Stimulated activated CD4-positive, alpha-beta T cell treated with anti-CD3 and anti-CD28 coated beads, Interleukin-1b, Interleukin-23, amount 100 ng/mL, for 48 hours (primary cell): ENCODE measurements at places on chromosomes 16 and 17.

GRCh38 chr16:29743827-29744531, 1.8 kb downstream of the C16orf54 start:
- DNase-seq: peak; percentile 27

DNA sequence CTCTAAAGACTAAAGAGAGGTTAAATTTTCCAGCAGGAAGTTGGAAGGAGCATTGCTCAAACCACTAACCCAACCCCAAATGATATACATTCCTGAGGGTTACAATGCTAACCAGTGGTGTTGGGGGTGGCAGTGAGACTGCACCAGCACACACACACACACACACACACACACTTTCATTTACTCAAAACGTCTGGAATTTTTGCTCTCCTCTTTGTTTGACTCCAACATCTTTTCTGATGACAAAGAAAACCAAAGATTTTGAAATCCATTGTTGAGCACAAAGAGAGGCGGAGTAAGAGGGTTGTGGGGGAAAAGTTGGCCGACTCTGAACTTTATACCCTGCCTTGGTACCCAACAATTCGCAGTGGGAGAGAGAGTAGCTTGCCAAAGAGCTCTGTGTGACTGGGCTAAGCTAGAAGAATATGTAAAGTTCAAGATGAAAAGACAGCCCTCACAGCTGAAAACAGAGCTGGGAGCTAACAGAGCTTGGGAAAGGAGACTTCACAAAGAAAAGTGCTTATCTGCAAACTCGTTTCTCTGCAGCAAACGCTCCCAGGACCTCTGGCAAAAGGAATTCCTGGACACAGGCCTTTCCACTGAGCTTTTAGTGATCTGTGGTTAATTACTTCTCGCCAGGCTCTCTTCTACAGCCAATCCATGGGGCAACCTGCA, 426.0 kb upstream of the CDH11 start:
- no peak for DNase-seq

- DNase-seq: no peak
Observed at GRCh38 chr16:23833504-23833903, 2.3 kb upstream of the PRKCB start.

DNA sequence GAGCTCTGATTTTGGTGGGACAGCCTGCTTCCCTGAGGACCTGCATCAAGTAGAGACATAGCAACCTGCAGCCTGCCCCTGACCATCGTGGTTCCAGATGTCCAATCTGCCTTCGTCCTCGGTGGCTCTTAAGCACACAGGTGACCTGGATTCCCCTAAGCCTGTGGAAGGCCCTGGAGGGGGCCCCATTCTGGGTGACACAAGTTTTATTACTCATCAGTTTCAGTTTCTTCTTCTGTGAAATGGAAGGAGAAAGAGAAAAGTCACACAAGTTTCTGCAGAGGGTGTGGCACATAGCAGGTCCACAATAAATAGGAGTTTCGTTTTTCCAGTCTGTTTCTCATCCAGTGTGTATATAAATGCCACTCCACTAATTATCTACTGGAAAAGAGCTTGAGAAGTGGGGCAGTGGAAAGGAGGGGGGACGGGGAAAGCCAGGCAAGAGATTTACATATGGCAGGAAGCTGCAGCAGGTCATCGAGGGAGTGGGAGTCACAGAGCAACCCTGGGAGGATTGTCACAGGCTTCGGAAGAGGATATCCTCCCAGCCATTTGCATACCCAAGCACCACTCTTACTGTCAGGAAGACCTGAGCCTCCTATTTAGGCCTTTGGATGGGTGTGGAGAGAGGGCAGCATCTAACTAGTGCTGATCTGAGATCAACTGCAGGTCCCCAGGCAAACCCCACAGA, 10.0 kb upstream of the NOS2 start:
- DNase-seq: peak; percentile 62

GRCh38 chr16:29710227-29711219, 31.5 kb downstream of the QPRT start:
- peak; percentile 51 for DNase-seq

DNA sequence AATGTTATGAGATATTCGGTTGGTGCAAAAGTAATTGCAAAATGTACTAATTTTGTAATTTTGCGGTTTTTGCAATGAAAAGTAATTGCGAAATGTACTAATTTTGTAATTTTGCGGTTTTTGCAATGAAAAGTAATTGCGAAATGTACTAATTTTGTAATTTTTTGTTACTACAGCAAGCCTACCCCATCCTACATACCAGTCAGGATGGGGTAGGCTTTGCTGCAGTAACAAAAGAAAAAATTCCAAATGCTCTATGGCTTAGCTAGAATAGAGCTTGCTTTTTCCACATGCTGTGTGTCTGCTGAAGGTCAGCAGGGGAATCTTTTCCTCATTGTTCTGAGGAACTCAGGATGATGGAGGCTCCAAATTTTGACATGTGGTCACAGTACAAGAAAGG, 83.3 kb upstream of the GPRC5B start:
- DNase-seq: no peak

- no peak for DNase-seq
Observed at GRCh38 chr17:41118721-41119120, 548 bp upstream of the KRTAP4-11 start.

- no peak for DNase-seq
Observed at GRCh38 chr16:4647644-4647980, 23.0 kb downstream of the MGRN1 start.

DNA sequence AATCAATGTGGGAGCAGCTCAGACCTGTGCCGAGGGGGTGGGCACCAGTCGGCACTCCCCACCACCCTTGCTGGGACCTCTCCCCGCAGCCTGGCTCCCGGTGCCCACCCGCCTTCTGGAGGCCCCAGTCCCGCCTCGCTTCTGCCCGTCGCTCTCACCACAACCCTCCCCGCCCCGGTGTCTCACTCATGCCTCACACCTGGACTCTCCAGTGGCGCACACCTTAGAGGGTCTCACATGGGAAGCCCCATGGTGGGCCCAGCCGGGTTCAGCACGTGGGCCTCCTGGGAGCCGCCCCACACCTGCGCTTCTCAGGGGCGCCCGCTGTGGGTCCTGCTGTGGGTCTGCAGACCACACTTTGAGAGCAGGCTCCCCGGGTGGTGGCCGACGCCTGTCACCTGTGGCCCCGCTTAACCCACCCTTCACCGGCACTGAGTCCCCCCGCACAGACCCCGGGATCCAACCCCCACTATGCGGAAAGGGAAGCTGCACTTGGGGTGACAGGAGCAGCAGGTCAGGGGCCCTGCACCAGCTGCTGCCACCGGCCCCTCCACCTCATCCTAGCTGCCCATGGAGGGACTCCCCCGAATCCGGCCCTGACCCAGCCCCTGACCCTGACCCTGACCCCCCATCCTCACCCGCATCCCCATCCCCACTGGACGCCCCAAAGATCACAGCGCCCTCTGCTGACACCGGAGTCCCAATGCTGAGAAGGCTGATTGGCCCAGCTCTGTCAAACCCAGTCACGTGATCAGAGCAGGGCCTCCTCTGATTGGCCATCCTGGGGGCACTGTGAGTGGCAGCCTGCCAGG, 27.4 kb upstream of the SLC38A10 start:
- peak; percentile 62 for DNase-seq

DNA sequence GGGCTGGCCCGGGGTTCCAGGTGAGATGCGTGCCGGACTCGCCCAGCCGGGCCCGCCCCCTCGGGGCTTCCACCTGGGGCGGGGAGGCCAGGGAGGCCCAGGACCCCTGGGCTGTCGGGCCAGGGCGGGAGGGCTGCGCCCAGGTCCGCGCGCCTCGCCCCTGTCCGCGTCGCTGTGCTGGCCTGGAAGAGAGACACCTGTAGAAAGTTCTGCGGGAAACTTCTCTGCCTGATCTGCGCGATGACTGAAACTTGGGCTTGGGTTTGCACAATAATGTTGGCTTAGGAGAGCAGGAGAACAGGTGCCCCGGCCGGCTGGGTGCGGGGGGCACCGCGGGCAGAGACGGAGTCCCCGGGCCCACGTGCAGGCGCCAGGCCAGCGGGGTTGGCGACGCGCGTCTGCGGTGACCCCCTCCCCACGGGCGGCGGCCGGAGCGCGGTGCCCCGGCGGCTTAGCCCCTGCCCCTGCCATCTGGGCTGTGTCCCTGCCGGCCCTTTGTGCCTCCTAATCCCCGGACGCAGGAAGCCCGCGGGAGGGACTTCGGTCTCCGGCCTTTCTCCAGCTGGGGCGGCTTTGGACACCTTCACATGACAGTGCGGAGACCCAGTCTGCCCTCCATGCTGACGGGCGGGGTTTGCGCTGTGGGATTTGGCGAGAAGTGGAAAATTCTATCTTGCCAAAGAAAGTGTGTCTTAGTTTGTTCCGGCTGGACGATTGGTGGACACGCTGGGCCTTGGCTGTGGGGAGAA, 483 bp downstream of the LLGL2 start:
- no peak for DNase-seq

- DNase-seq: no peak
Observed at GRCh38 chr17:14149751-14150150, 80.4 kb downstream of the COX10 start.

DNA sequence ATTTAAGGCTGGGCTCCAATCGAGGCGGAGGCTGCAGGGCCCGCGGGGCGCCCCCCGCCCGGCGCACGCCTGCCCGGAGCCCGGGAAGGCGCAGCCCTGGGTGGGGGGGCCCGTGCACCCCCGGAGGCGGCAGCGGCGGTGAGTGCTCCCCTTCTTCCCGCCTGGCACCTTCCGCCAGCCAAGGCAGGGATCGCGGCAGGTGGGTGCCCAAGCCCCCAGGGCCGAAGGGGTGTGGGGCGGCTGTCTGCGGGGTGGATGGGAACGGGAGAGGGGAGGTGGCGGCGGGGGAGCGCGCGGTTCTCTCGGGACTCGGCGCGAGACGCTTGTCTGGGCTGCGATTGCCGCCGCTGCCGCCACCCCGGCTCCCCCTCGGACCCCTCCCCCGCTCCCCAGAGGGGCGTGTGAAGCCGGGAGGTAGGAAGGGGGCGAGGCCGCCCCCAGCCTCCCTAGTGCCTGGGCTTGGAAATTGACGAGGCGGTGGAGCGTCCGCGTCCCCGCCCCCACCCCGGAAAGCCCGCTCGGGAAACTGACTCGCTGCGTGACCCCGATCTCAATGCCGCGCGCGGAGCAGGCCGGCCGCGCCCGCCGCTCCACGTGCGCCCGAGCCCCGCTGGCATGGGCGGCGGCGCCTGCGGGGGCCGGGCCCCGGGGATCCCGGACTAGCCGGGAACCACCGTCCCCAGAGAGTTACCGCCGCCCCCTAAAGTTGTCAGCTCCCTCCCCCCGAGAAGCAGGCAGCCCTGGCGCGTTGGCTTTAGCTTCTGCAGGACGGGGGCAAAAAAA, 231.5 kb downstream of the MRTFB start:
- no peak for DNase-seq

- no peak for DNase-seq
Observed at GRCh38 chr16:17058471-17058870, 412.3 kb downstream of the XYLT1 start.

GRCh38 chr17:80889231-80890195, 102.1 kb upstream of the CHMP6 start:
- DNase-seq: no peak

DNA sequence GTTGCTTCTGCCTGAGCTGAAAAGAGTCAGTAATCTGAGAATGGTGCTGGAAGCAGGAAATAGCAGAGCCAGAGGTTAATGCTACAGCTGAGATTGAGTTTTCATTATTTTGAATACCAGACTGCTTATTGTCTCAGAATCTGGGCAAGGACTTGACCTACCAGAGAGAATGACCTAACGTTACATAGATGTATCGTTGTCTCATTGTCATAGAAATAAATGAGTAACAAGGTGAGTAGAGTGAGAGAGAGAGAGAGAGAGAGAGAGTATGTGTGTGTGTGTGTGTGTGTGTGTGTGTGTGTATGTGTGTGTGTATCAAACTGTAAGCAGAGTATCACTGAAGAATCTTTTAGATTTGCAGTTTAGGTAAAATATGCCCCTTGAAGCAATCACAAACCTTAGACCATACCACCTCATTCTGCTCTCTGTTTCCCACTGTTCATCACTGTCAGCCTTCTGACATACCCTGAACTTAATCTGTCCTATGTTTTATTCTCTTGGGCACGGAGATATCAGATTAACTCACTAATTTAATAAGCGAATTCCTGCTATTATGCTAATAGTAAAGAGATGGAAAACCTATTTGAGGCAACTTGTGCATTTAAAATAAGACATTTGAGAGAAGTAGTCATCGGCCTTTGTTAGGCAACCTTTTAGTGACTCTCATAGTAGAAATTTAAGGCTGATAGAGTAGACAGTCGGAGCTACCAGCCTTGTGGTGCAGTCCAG, 87.8 kb downstream of the CYB561 start:
- DNase-seq: no peak

DNA sequence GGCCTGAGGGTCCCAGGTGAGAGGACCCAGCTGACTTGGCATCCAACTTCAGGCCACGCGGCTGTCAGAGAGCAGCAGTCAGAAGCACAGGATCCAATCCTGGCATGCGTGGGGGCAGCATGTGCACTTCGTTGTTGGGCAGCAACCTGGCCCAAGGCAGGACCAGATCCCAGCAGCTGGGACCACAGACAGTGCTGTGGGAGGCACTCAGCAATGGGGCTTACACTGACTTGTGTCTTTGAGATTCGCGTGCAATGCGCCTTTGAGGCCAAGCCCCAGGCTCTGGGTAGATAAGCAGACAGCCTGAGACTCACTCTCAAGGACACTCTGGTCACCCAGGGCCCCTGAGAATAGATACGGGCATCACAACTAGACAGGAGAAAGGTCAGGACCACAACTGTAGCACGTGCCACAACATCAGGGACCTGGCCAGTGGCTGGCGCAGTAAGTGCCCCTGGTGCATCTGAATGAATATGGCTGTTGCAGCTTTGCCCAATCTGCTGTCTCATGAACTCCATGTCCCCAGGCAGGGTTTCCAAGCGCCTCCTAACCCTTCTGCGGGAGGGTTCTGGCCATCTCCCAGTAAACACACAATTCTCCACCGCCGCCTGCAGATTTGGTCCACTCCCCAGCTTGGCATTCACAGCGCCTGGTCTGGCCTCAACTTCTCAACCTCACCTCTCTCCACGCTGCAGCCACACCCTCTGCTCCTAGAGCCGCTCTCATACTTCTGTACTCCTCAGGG, 3.2 kb downstream of the PAM16 start:
- no peak for DNase-seq

DNA sequence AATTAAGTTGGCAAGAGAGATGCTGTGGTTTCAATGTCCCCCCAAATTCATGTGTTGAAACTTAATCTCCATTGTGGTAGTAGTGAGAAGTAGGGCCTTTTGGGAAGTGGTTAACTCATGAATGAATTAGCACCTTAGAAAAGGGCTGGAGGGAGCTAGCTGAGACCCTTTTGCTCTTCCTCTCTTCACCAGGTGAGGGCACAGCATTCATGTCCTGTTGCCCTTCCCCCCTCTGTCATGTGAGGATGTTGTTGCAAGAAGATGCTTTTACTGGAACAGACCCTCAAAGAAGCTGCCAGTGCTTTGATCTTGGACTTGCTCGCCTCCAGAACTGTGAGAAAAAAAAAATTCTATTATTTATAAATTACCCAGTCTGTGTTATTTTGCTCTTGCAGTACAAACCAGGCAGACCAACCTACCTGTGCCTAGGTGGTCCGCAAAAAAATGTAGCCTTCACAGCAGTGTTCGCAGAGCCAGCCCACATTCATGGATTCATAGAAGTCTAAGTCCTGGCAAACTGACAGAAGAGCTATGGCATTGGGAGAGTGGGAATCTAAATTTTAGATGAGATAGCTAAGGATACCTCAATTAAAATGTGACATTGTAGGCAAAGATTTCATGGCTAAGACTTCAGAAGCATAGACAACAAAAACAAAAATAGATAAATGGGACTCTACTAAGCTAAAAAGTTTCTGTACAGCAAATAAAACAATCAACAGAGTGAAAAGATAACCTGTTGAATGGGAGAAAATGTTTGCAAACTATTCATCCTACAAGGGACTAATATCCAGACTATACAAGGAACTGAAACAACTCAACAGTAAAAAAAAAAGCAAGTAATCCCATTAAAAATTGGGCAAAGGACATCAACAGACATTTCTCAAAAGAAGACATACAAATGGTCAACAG, 32.0 kb upstream of the ABCA5 start:
- DNase-seq: no peak
